ENCODE measurements at places on chromosomes 6 and 20. TPM values are rescaled to one million over a fixed set of nuclear protein-coding genes. Genes with fewer than 3 reads are reported as not detected.
A peak's percentile ranks its signal among the peaks of the same experiment; 100 is the strongest.

Gene OR2J3
- not detected for total RNA-seq

Gene HDAC2
- 57.2 TPM for total RNA-seq

Gene TULP4
- total RNA-seq = 210 TPM

Gene SAYSD1
- 29.8 TPM for total RNA-seq

Gene DNAH8
- total RNA-seq = 0.36 TPM

Gene SLC4A11
- under 0.01 TPM for total RNA-seq

Gene WFDC2
- not detected for total RNA-seq

Gene TFAP2A
- 0.36 TPM for total RNA-seq

Gene PAK5
- not detected for total RNA-seq

Gene TULP1
- total RNA-seq = not detected

DNA sequence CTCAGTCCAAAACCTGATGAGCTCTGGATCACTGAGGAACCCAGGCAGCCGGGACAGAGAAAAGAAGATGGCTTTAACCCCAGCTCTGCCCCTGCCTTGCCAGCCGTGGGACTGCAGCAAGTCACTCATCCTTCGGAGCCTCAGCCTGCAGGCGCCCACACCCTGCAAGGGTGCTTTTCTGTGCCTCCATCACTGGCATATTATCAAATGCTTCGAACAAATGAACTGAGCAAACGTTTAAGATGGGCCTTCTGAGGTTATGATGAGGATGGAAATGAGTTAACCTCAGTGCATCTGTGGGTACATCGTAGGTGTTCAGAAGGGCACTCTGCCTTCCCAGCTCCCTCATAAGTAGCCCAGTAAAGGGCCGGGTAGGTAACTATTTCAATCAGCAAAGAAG lies 79.0 kb downstream of the NFATC2 start:
- no peak overlapping the region for H3K4me3 ChIP-seq
- no peak for DNase-seq
- peaks cover 10% of the 10 kb centered on the region for H3K4me1 ChIP-seq
- H3K27ac ChIP-seq = no peak overlapping the region
- H3K36me3 ChIP-seq = no peaks in the 10 kb centered on the region
- no peaks in the 10 kb centered on the region for H3K27me3 ChIP-seq

DNA sequence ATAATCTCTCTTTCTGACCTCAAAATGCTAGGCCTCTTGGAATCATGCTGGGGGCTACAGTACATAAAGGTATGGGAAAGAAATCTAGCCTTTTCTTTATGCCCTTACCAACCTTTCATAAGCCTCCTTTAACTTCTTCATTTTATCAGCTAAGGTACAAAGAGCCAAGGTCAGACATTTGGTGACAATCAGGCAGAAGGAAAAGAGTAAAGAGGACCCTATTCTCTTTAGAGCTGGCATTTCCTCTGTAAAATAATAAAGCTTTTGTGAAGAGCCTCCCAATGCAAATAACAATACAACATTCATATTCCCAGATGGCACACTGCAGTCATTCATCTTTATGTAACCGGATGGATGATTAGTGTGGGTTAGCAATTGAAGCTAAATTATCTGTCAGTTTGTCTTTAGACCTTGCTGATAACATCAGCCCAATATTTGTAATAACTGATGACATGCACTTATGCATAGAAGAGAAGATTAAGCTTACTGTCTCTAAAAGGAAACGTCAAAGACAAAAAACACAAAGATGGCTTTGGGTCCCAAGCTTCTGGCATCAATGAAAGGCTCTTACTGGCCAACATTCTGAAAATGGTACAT lies 163.1 kb downstream of the IBTK start:
- H3K27me3 ChIP-seq = no peaks in the 10 kb centered on the region
- peaks cover 10% of the 10 kb centered on the region for H3K4me1 ChIP-seq
- H3K27ac ChIP-seq = no peak overlapping the region
- H3K36me3 ChIP-seq = no peaks in the 10 kb centered on the region

GRCh38 chr20:7571521-7572055 lies 368.7 kb downstream of the HAO1 start:
- no peaks in the 10 kb centered on the region for H3K4me1 ChIP-seq
- no peaks in the 10 kb centered on the region for H3K36me3 ChIP-seq
- DNase-seq = no peak
- H3K27ac ChIP-seq = no peak overlapping the region
- no peak overlapping the region for H3K4me3 ChIP-seq

DNA sequence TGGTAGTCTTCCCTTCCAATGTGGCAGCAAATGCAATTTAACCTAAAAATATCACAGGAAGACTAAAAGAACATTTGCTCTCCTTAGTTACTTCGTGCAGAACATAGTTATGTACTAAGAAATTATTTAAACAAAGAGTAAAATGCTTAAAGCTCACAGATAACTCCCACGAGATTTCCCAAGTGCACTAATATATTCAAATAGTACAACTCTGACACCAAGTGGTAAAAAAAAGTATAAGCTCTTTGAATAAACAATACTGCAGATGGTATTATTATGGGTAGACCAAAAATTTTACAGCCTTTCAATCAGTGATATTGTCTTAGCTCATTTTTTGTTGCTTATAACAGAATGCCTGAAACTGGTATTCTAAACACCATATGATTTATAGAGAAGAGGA lies 52.8 kb upstream of the FILIP1 start:
- no peak overlapping the region for H3K4me3 ChIP-seq
- H3K27ac ChIP-seq = no peak overlapping the region
- H3K36me3 ChIP-seq = no peaks in the 10 kb centered on the region
- no peaks in the 10 kb centered on the region for H3K4me1 ChIP-seq
- H3K27me3 ChIP-seq = no peaks in the 10 kb centered on the region

- H3K4me3 ChIP-seq = no peak overlapping the region
- no peaks in the 10 kb centered on the region for H3K36me3 ChIP-seq
- peaks cover 3% of the 10 kb centered on the region for H3K4me1 ChIP-seq
- no peak for DNase-seq
- H3K27ac ChIP-seq = no peak overlapping the region
- H3K27me3 ChIP-seq = peaks cover 11% of the 10 kb centered on the region
Measured at GRCh38 chr6:87925373-87926060, 122.1 kb upstream of the SPACA1 start.

DNA sequence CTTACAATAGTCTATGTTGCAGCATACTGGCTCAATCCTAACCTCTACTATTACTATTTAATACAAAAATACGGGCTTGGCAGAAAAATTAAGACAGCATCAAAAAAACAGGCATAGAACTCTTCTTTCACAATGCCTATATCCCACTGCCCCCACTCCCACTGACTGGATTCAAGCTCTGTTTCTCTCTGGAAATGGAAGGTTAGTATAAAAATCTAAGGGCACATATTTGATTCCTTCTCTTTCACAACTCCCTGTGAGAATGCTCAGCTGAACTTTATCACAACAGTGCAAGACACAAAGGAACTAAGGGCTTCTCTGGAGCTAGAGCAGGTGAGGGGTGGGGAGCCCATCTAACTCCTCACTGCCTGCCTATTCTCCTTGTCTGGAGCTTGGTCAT lies 258.4 kb upstream of the FAM83B start:
- no peaks in the 10 kb centered on the region for H3K27me3 ChIP-seq
- no peak overlapping the region for H3K27ac ChIP-seq
- H3K4me1 ChIP-seq = peaks cover 27% of the 10 kb centered on the region
- H3K4me3 ChIP-seq = no peak overlapping the region
- no peaks in the 10 kb centered on the region for H3K36me3 ChIP-seq

DNA sequence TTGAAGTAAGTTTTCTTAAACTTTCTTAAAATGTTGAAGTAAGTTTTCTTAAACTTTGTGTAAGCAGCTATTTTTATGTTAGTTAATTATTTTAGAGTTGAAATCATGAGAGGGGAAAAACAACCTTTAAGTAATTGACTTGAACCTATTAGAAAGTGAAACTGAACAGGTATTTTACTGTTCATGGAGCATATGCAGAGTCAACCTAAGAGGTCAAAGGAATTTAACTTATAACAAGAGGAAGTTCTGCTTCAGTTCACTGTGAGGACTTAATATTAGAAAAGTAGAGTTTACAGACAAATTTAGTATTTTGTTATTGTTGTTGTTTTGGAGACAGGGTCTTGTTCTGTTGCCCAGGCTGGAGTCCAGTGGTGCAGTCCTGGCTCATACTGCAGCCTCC lies 38.0 kb downstream of the CDYL start:
- no peaks in the 10 kb centered on the region for H3K36me3 ChIP-seq
- no peak overlapping the region for H3K27ac ChIP-seq
- H3K4me3 ChIP-seq = no peak overlapping the region
- no peak for DNase-seq
- H3K4me1 ChIP-seq = peaks cover 9% of the 10 kb centered on the region

DNA sequence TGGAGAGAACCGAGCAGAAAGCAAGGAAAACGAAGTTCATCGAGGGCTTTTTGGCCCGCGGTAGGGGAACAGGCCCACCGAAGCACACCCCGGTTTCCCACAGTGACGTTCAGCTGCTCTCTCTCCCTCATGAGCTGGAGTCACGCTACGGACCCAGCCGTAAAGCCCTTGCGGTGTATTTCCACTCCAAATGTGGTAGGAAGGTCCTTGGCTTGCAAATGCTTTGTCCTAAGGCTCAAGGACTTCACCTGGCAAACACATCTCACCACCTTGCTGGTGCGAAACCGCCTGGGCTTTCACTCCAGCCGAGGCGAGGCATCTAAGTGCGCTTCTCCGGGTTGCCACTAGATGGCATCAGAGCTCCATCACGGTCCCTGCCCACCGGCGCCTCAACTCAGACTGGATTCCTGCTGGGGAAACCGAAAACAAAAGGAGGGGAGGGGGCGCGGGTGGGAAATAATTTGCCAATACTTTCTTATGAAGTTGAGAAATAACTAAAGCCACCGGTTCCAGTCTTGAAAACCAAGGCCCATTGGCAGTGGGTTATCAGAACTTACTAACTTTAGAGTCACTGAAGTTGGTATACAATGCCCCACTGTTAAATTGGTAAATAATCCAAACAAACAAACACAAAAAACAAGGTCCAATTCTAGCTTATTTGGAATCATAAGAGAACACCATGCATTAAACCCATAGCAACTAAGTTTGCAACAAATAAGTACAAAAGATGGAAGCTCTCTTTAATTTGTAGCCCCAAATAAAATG lies 13.4 kb upstream of the FOXC1 start:
- H3K4me3 ChIP-seq = peak overlapping the region; percentile 64
- peaks cover 6% of the 10 kb centered on the region for H3K4me1 ChIP-seq
- H3K36me3 ChIP-seq = no peaks in the 10 kb centered on the region
- H3K27me3 ChIP-seq = peaks cover 33% of the 10 kb centered on the region

- no peaks in the 10 kb centered on the region for H3K36me3 ChIP-seq
- no peak overlapping the region for H3K27ac ChIP-seq
Measured at GRCh38 chr6:70264306-70264705, 38.6 kb downstream of the COL9A1 start.

DNA sequence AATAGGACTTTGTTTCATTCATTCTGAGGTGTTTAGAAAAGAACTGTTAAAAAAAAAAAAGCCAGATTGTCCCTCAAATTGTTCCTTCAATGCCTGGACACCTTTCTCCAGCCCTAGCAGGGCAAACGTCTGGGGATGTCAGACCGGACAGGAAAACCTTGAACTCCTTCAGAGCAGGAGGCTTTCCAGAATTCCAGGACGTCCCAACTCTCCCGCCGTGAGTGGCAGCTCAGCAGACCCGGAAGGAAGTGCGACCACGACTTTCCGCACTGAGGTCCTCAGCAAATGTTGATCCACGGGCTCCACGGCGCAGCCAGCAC lies 139.1 kb downstream of the DLL1 start:
- DNase-seq = no peak
- no peaks in the 10 kb centered on the region for H3K36me3 ChIP-seq
- no peak overlapping the region for H3K4me3 ChIP-seq
- no peaks in the 10 kb centered on the region for H3K4me1 ChIP-seq
- peaks cover 5% of the 10 kb centered on the region for H3K27me3 ChIP-seq

DNA sequence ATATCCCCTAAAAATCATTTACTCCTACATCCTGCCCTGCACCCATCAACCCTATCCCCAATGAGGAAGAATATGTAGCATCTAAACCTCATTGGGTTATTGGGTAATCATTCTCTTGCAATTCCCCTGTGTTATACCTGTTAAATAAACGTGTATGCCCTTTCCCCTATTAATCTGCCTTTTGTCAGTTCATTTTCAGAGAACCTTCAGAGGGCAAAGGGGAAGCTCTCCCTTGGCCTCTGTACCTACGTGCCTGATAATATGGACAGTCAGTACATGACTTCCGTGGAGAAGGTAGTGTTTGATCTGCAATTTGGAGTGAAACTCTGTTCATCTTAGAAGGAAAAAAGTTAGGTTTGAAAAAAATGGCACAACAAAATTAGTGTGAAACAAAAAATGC lies 173.5 kb upstream of the RUNX2 start:
- no peak overlapping the region for H3K4me3 ChIP-seq
- H3K27ac ChIP-seq = no peak overlapping the region
- no peaks in the 10 kb centered on the region for H3K36me3 ChIP-seq
- no peaks in the 10 kb centered on the region for H3K27me3 ChIP-seq
- no peaks in the 10 kb centered on the region for H3K4me1 ChIP-seq

DNA sequence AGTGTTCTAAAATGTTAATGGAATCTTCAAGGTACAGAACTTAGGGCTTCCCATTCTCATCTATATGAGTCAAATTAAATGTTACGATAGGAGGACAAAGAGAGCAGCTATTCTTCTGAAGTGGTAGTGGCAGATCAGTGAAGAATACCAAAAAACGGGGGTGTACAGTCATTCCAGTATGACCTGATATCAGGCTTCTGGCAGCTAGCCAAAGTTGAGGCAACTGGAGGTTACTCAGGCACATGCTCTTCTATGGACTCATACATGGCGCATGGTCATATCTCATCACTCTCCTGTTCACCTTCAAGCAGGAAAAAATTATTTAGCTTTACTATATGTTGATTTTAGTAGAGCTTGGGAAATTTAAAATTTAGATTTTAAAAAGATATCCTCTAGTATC lies 1608.8 kb downstream of the GRIK2 start:
- DNase-seq = no peak
- no peaks in the 10 kb centered on the region for H3K36me3 ChIP-seq
- H3K27me3 ChIP-seq = no peaks in the 10 kb centered on the region

GRCh38 chr20:46398963-46399362 lies 7.5 kb downstream of the ELMO2 start:
- no peaks in the 10 kb centered on the region for H3K27me3 ChIP-seq
- H3K36me3 ChIP-seq = peaks cover 8% of the 10 kb centered on the region
- H3K27ac ChIP-seq = no peak overlapping the region
- peaks cover 31% of the 10 kb centered on the region for H3K4me1 ChIP-seq
- H3K4me3 ChIP-seq = no peak overlapping the region

DNA sequence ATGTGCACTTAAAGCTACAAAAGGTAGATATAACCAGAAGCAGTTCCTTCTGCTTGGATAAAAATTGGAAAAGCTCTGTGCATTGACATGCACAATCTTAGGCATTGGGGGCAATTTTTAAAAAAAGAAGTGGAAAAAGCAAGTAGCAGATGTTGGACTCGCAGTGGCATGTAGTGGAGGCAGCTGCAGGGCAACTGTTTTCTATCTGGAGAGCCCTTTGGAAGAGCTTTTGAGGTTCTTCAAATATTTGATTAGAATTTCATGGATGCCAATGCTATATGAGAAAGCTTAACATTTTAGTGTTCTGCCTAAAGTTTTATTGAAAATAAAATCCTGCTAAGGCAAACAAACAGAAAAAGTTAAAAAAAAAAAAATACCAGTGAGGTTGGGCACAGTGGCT lies 388.3 kb upstream of the RNF217 start:
- H3K36me3 ChIP-seq = no peaks in the 10 kb centered on the region
- H3K4me3 ChIP-seq = no peak overlapping the region
- H3K27me3 ChIP-seq = no peaks in the 10 kb centered on the region

GRCh38 chr6:33974471-33974870 lies 170.7 kb upstream of the MLN start:
- peaks cover 27% of the 10 kb centered on the region for H3K27me3 ChIP-seq
- no peak for DNase-seq
- no peak overlapping the region for H3K4me3 ChIP-seq
- no peaks in the 10 kb centered on the region for H3K36me3 ChIP-seq
- no peaks in the 10 kb centered on the region for H3K4me1 ChIP-seq
- no peak overlapping the region for H3K27ac ChIP-seq

Data from osteoblast (primary cell).